ENCODE measurements at places on chromosomes 7 and 10.

GRCh38 chr7:2158331-2159175 is 74.2 kb downstream of the MAD1L1 start:
- DNase-seq, result no peak

DNA sequence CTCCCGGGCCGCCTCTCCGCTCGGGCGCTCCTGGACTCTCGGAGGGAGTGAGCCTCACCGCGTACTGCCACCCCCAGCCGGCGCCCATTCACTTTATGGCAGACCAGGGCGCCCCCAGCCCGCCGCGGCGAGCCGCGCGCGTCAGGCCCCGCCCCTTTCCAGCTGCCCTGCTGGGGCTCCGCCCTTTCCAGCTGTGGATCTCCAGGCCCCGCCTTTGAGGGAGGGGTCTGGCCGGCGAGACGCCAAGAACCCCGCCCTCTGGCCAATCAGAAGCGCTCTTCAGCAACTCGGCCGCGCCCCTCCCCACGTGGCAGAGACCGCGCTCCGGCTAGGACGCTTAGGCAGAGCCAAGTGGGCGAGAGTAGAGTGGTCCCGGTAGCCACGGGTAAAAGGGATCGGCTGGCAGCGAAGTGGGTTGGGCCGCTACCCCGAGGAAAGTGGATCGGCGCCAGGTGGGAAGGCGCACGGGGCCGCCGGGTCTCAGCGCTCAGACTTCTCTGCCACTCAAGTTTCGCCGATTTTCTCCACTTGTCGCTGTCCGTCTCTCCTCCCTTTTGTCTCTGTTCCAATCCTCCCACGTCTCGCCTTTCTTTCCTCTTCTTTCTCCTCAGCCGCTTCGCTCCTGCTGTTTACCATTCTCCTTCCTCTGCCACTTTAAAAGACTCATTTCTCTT is at the start of gene PITX3:
TSS of gene PITX3 (minus strand) at position 69 of the 674 bp plus-strand sequence. CDS start 9,432 bp downstream, outside the sequence.
- peak; percentile 76 for DNase-seq

- DNase-seq, result no peak
Measured at GRCh38 chr7:4174016-4174415, 508.1 kb upstream of the FOXK1 start.

DNA sequence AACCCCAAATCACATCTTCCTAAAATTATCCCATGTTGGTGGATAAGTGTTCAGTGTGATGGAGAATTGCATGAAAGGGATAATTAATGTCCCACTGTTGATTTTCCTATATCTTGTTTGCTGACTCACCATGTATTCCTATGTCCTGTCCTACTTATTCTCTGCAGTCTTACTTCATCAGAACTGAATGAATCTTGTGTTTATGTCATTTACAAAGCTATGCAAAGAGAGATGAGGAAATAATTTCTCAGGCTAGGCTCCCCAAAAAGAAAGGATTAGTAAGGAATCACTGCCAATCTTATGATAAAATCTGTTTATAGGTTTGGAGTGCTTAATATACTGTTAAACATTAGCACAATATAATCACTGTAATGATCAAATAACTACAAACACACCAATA is 360.8 kb downstream of the CRPPA start:
- DNase-seq, result no peak

GRCh38 chr7:144523621-144524020 is 120.1 kb upstream of the NOBOX start:
- DNase-seq, result no peak

DNA sequence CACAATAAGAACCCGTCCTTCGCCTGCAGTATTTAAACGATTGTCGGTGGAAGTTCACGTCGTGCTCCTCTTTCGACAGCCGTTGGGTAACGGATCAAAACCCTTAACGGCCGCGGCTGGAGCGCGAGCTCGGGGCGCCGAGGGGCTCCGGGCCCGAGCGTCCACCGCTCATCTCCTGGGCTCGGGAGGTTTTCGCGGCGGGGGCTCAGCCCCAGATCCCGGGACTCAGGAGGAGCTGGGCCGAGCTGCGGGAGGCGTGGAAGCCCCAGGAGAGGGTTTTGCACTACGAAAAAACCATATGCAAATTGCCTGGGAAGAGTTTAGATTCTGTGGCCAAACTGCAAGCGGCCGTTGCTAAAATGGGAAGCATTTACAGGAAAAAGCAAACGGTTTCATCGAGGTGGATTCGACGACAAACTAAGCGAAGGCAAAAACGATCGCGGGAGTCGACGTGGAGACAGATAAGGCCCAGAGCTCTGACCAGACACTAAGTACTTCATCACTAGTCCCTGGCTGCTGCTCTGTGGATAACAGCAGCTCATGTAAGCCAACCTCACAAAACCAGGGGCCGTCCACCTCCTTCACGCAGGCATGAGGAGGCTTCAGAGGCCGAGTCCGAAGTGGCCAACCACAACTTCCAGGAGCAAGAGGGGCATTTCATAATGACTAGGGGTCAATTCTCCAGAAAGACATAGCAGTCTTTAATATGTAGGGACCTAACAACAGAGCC is 129.7 kb downstream of the MARCHF5 start:
- DNase-seq, result no peak

DNA sequence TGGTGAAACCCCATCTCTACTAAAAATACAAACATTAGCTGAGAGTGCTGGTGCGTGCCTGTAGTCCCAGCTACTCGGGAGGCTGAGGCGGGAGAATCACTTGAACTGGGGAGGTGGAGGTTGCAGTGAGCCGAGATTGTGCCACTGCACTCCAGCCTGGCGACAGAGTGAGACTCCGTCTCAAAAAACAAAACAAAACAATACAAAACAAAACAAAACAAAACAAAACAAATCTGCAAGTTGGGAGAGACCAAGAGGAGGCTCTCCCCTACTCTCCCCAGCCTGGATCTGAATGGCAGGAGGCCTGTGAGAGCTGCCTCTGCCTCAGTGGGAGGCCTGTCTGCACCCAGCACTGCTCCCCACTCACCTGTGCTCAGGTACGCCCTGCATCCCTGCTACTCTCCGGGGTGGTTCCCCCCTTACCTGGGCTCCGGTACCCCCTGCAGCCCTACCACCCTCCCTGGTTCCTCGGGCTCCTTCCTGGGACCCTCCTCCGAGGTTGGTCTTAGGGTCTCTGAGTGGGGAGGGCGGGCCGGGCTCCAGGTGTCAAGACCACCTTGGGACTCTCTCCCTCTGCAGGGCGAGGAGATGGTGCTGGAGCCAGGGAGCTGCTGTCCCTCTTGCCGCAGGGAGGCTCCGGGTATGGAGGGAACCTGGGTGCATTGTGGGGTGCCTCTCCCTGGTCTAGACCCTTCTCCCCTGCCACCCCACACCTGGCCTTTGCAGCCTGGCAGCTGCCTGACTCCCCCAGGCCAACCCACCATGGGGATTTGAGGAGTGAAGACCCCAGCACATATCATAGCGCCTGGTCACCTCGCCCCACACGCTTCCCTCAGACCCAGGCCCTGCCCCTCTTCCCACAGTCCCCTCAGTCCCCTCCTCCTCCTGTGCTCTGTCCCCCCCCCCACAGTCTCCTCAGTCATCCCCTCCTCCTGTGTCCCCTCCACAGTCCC is 9.5 kb upstream of the ZNF862 start:
- no peak for DNase-seq

- DNase-seq, result no peak
Measured at GRCh38 chr7:63925262-63925625, 73.4 kb upstream of the ZNF722 start.

- no peak for DNase-seq
Measured at GRCh38 chr7:110911632-110912031, 179.3 kb upstream of the LRRN3 start.

DNA sequence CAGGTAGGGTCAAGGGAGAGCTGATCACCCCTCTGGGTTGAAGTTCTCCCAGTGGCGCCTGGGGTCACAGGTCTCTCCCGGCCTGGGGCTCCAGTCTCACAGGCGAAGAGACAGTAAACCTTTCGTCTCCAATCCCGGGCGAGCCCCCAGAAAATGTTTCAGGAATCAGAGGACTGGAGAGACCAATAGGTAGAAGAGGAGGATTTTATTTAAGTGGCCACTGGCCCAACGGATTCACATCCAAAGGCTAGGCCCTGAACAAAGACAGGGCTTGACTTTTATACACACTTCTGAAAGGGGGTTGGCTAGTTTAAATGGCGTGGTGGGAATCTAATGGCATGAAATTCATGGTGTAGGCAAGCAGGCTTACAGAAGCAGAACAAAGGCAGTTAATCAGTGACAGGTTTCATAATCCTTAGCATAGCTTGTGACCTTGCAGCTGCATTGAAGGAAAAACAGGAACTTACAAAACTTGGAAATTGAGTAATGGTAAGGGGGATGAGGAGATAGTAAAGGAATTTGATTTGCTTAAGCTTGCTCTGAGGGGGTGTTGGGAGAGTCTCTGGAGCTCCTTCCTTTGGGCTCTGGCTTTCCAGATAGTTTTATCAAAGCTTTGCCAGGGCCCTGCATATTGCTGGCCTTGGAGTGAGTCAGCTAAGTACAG is 105.5 kb downstream of the TRIM24 start:
- DNase-seq, result no peak

GRCh38 chr10:49389361-49389933 is 6.4 kb downstream of the DRGX start:
- DNase-seq, result no peak

DNA sequence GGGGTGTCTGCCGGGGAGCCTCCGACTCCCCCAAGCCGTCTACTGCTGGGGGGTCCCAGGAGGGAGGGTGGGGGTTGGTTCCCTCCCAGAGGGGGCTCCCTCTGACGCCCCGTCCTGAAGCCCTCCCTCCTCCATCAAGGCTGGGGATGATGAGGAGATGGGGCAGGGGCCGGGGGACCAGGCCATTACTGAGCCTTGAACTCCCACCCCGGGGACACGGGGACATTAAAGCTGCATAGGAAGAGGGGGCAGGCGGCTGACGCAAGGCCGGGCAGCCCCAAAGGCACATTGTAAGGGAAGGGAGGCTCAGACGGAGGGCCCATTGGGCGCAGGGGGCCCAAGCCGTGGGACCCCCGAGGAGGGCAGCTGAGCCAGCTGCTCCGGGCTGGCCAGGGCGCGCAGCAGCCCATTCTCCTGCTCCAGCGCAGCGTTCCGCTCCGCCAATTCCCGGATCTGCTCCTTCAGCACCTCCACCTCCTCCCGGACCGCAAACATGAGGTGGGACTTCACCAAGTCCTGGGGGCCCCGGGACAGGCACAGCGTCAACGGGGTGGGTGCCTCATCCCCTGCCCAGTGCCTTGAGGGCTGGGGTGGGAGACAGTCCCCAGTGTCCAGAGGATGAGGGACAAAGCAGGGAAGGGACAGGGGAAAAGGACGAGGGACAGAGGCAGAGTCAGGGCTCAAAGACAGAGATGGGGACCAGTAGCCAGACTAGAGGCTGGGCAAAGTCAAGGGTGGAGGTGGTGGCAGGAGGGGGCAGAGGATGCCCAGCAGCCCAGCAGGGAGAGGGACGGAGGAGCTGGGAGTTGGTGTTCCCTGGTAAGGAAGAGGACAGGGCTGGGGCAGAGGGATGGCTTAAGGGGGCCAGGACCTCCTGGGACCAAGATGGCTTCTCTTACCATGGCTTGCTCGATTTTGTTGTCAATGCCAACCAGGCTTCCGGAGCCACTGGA is 2.9 kb upstream of the SPACDR start:
- DNase-seq, result no peak

All from stimulated activated CD8-positive, alpha-beta memory T cell treated with anti-CD3 and anti-CD28 coated beads, Interleukin-4, amount 100 ng/mL, for 1 hour (primary cell).